ENCODE measurements at places on chromosomes 7 and 10. TPM values are rescaled to one million over a fixed set of nuclear protein-coding genes. Genes with fewer than 3 reads are reported as not detected.

IKZF1 gene
- polyA plus RNA-seq = 0.82 TPM

NUTM2B gene
- 0.01 TPM for polyA plus RNA-seq

SYT15B gene
- 0.53 TPM for polyA plus RNA-seq

CACNB2 gene
- 16.8 TPM for polyA plus RNA-seq

ADRB1 gene
- 7.3 TPM for polyA plus RNA-seq

CLRN3 gene
- polyA plus RNA-seq = not detected

ZSCAN21 gene
- polyA plus RNA-seq = 7.2 TPM

GDF2 gene
- polyA plus RNA-seq = not detected

METTL27 gene
- polyA plus RNA-seq = 0.12 TPM

OSBPL3 gene
- 1.5 TPM for polyA plus RNA-seq

LAMB1 gene
- polyA plus RNA-seq = 51.6 TPM

ACTA2 gene
- polyA plus RNA-seq = 110 TPM

THNSL1 gene
- polyA plus RNA-seq = 2.7 TPM

C10orf90 gene
- polyA plus RNA-seq = not detected

ZNF365 gene
- polyA plus RNA-seq = 0.08 TPM

MALRD1 gene
- 0.19 TPM for polyA plus RNA-seq

HTR7 gene
- polyA plus RNA-seq = not detected

OR6B1 gene
- polyA plus RNA-seq = not detected

LRRC18 gene
- not detected for polyA plus RNA-seq

GRM3 gene
- polyA plus RNA-seq = 0.03 TPM

TRIM73 gene
- 1.4 TPM for polyA plus RNA-seq

OR2A12 gene
- polyA plus RNA-seq = not detected

COL26A1 gene
- polyA plus RNA-seq = not detected

TBX20 gene
- 5.1 TPM for polyA plus RNA-seq

GDI2 gene
- polyA plus RNA-seq = 167 TPM

PLEKHS1 gene
- not detected for polyA plus RNA-seq

GPR26 gene
- polyA plus RNA-seq = not detected

VPS37D gene
- 1.1 TPM for polyA plus RNA-seq

AFAP1L2 gene
- 2.8 TPM for polyA plus RNA-seq

CYP2W1 gene
- polyA plus RNA-seq = not detected

CNPY1 gene
- polyA plus RNA-seq = not detected

CALCR gene
- not detected for polyA plus RNA-seq

GARIN1A gene
- polyA plus RNA-seq = 0.57 TPM

KLHDC10 gene
- 7.0 TPM for polyA plus RNA-seq

NPVF gene
- polyA plus RNA-seq = not detected

ERCC6 gene
- polyA plus RNA-seq = 4.4 TPM

HYAL4 gene
- not detected for polyA plus RNA-seq

TRUB1 gene
- 4.9 TPM for polyA plus RNA-seq

C10orf105 gene
- 0.03 TPM for polyA plus RNA-seq

GNG11 gene
- 37.7 TPM for polyA plus RNA-seq

FBXL13 gene
- 0.36 TPM for polyA plus RNA-seq

TRPV5 gene
- polyA plus RNA-seq = not detected

MICALL2 gene
- 10.9 TPM for polyA plus RNA-seq

CASD1 gene
- 12.1 TPM for polyA plus RNA-seq

SDK1 gene
- 3.3 TPM for polyA plus RNA-seq

NANOS1 gene
- 41.4 TPM for polyA plus RNA-seq

ECD gene
- polyA plus RNA-seq = 7.5 TPM

UCMA gene
- polyA plus RNA-seq = not detected

TRIM50 gene
- polyA plus RNA-seq = 0.08 TPM

KCNMA1 gene
- 0.53 TPM for polyA plus RNA-seq

LRRC61 gene
- polyA plus RNA-seq = 1.8 TPM

PON3 gene
- 0.80 TPM for polyA plus RNA-seq

HTR5A gene
- polyA plus RNA-seq = not detected

PAPSS2 gene
- polyA plus RNA-seq = 5.8 TPM

DYDC2 gene
- polyA plus RNA-seq = not detected

H2BK1 gene
- not detected for polyA plus RNA-seq

All from heart left ventricle (tissue), 16 donors.